Stimulated activated CD4-positive, alpha-beta T cell treated with anti-CD3 and anti-CD28 coated beads, Interleukin-2, amount 100 ng/mL, for 4 hours (primary cell): ENCODE measurements at places on chromosomes 3 and 15.

DNA sequence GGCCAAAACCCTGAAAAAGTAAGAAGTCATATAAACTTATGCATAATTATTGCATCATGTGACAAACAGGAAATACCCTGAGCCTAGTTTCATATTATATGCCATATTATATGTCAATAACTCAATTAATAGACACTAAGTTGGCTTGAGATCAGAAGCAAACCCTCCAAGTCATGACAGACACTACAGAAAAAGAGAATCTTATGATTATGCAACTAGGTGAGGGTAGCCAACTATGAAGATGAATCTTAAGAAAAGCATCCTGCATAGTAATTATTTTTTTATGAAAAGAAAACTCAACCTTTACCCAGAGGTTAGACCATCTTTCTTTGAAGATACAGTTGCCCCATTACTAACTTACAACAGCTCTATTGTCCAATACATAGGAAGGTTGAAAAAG, 192.4 kb upstream of the VEPH1 start:
- no peak for DNase-seq

GRCh38 chr15:74365598-74366445, 1.6 kb downstream of the CYP11A1 start:
- no peak for DNase-seq

- DNase-seq: no peak
These were observed 12.8 kb downstream of the H1-8 start for GRCh38 chr3:129555616-129556357.

DNA sequence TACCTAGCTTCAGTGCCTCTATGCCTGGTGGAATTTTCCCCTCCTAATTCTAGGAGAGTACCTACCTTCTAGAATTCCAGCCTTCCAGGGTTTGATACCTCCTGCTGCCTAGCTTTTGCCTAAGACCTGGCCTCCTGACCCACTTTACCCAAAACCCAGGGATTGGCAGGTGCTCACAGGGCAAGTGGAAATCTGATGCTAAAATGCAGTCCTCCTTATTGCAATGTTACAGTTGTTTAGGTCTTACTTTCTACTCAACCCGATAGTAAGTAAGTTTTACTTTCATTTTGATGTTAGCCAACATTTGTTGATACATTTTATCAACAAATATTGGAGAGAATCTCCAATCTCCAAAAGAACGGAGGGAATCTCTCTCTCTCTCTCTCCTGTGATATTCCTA, 275.9 kb downstream of the DOCK3 start:
- DNase-seq: no peak

DNA sequence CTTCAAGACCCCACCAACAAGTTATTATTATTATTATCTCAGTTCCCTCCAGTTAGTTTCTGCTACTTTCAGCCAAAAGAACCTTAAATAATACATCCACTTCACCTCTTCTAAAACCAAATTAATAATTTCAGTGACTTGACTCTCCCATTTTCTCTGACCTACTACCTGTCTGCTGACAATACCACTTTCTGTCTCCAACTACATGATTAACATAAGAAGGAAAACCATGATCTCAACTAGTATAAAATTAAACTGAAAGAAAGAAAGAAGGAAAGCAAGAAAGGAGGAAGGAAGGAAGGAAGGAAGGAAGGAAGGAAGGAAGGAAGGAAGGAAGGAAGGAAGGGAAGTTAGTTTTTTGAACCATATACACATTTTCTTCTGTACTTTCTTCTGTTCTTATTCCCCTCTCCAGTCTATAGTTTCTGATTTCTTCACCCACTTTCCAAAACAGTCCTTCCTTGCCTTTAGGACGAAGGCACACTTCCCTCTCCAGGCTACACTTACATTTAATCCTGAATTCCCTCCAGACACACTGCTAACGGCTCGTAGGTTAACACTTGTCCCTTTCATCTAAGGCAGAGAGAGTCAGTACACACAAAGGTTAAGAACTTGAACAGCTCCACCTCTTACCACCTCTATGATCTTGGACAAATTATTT, 79.5 kb upstream of the GUCA1C start:
- no peak for DNase-seq

DNA sequence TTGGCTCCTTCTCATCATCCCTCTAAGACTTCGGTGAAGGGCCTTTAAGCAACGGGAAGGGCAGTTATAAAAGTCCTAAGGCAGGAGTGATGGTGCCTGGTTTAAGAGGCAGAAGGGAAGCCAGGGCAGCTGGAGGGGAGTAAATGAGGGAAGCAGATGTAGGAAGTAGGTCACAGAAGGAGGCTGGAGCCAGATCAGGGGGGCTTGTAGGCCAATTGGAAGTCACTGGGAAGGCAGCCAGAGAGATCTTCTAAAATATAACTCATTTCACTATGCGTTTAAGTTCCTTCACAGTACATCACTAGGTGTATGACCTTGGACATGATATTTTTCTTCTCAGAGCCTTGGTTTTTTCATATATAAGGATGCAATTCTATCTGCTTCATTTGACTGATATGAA, 94.7 kb downstream of the MYH15 start:
- DNase-seq: no peak

DNA sequence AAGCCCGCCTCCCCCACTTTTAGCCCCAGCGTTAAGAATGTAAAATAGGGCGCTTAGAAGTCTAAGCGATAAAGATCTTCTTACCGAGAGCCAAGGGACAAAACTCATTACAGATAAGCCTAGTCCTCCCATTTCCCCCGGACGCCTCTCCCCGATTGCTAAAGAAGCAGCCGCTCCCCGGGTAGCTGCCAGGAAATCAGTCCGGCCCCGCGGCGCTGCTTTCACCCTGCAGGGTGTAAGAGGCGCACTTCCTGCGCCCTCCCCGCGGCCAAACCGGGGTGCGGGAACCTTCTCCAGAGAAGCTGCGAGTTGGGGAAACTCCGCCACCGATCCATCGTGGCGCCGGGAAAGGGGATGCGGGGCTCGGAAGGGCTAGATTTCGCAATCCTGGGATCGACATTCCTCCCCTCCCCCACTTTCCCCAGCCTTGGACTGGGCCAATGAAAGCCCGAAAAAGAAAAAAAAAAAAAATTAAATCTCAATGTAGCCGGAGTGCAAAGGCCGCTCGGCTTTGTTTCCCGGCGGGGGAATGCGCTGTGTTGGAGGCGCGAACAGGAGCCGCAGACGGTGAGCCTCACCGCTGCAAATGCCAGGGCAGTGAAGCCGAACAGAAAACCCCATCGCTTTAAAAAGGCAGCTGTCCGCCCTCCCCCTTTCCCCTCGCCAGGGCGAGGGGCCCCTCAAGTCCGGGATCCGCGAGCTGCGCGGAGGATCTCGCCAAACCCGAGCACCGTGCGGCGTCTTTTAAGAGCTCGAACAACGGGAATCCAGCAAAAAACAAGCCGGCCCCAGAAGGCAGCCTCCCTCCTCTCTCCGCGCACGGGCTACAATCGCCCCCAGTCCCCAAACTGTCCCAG, 626 bp upstream of the PTPRG start:
- DNase-seq: no peak

- DNase-seq: no peak
These were observed 895.4 kb downstream of the FHIT start for GRCh38 chr3:60355825-60356224.

- DNase-seq: no peak
These were observed 341.4 kb downstream of the CNTN3 start for GRCh38 chr3:74273091-74273490.

DNA sequence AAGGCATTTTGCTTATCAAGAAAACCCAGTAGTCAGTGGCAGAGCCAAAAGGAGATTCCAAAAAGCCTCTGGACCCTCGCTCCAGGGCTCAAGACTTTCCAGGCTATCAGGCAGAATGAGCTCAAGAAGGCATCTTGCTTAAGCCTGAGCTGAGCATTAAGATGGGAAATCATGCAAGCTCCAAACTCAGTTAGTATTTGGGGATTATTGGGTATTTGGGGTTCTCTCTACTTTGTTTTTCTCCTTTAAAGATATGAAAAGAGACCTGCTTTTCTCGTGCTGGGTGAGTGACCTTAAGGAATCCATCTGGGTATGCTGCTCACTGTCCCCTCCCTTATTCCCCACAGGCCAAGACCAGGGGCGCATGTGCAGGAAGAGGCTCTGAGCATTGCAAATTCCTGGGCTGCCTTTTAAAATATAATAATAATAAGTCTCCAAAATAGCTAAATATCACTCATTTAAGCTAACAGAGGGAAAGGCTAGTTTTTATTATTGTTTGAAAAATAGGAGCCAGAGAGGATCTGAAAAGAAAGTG, 75.4 kb upstream of the HACD2 start:
- DNase-seq: no peak
